ENCODE measurements at places on chromosomes 3 and 15. TPM values are rescaled to one million over a fixed set of nuclear protein-coding genes. Genes with fewer than 3 reads are reported as not detected.

MEX3B gene
- 14.0 TPM for total RNA-seq

GRCh38 chr3:163482695-163483094 lies 1595.6 kb downstream of the SI start:
- DNase-seq, result no peak

DNA sequence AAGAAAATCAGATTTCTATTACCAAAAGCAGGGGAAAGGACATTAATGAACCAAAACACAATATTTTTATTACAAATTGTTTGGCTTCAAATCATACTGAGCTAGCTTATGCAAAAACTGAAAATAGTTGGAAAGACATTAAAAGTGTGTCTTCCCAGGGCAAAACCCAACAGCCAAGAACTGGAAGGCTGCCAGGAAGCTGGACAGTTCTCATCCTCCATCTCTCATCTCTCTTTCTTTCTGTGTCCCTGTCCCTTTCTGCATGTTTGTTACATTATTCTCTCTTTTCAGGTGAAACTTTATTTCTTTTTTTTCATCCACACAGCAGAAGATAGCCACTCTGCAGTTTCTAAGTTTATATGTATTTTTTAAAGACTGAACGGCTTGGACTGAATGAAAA lies 41.1 kb upstream of the SNTN start:
- DNase-seq, result peak; percentile 3

SI gene
- not detected for total RNA-seq

- peak; percentile 44 for DNase-seq
Measured at GRCh38 chr3:127074900-127075360, 92.0 kb downstream of the PLXNA1 start.

- peak; percentile 15 for DNase-seq
Measured at GRCh38 chr3:53677413-53677812, 168.8 kb downstream of the CHDH start.

- no peak for DNase-seq
Measured at GRCh38 chr3:99250272-99250671, 348.8 kb upstream of the DCBLD2 start.

LIPH gene
- total RNA-seq, result not detected

SLC22A14 gene
- total RNA-seq, result 0.78 TPM

ADGRG7 gene
- not detected for total RNA-seq

CPNE9 gene
- total RNA-seq, result not detected

DNA sequence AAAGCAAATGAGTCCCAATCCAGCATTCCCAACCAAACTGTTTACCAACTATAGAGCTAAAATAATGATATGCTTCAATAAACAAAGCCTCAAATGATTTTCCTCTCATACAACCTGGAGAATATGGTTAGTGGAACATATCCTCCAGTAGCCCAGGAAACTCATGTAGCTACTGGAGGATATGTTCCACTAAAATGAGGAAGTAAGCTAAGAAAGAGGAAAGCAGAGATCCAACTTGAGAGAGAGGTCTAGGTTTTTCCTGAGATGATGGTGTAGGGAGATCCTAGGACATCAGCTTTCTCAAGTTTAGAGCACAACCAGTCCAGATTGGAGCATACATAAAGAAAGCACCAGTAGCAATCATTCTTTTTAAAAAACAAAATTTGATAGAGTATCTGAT lies 44.6 kb upstream of the SLC4A7 start:
- DNase-seq, result no peak

GRCh38 chr3:153221748-153222162 lies 59.7 kb downstream of the RAP2B start:
- peak; percentile 95 for DNase-seq

DNA sequence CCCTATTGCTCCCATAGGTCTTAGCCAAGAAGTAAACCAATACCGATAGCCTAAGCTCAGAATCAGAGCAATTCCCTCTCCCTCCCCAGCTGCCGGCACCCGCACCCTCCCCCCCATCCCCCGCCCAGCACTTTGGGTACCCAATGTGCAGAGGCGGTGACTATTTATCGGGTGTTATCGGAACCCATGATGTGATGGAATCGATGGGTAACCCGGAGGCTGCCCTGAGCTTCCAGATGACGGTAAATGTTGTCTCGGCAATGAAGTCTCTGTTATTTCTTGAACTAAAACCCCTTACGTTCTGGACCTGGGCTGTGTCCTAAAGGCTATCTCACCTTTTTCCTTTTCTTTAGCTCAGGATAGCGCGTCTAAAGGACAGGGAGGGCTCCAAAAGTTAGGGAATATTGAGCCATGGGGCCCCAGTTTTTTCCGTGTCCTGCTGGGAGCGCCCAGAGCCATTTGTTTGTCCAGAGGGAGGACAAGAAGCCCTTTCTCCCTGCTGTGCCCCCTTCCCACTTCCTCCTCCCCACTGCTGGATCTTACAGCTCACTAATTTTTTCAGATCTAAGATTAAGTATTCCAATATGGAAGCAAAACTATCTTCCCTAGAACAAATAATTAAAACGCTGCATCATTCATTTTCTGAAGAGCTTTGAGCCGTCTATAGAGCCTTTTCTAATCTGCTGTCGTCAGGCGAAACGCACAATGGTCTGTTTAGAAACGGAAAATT lies 1.5 kb downstream of the SLITRK3 start:
- no peak for DNase-seq

GRCh38 chr15:89433686-89434085 lies 62.7 kb downstream of the RHCG start:
- no peak for DNase-seq

GRCh38 chr3:72335458-72336095 lies 512.7 kb downstream of the SHQ1 start:
- no peak for DNase-seq

OSTN gene
- 0.72 TPM for total RNA-seq

ATG3 gene
- 51.0 TPM for total RNA-seq

- no peak for DNase-seq
Measured at GRCh38 chr3:145971186-145971585, 189.8 kb downstream of the PLOD2 start.

THAP10 gene
- 1.8 TPM for total RNA-seq

DNA sequence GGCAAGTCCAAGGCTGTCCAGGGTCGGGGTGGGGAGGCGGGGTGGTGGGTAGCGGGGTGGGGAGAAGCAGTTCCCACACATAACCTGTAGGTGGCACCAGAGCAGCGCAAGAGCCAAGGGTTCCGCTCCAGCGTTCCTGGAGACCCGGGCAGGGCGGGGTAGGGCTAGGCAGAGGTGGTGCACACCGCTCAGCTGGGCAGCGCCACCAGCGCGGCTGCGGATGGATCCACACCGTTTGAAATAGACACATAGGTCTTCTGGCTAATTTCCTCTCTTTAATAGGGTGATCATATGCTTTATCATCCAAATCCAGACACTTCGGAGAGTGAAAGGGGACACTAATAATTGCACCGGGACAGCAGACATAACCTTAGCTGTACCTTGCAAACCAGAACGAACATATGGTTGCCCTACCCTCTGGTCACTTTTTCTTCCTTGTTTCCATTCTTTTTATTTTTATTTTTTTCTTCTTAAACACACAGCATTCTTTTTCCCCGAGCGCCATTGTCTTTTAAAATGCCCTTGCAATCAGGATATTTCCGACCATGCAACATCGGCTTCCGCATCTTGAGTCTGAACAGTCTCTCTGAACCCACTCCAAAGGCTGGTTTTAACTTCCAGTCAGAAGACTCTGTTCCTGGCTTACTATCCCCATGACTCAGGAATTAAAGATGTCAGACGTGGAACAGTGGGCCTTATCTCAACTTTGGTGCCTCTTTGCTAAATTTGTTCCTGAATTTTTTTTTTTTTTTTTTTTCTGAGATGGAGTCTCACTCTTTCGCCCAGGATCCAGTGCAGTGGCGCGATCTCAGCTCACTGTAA lies 12.5 kb upstream of the ZSCAN2 start:
- peak; percentile 84 for DNase-seq

DNA sequence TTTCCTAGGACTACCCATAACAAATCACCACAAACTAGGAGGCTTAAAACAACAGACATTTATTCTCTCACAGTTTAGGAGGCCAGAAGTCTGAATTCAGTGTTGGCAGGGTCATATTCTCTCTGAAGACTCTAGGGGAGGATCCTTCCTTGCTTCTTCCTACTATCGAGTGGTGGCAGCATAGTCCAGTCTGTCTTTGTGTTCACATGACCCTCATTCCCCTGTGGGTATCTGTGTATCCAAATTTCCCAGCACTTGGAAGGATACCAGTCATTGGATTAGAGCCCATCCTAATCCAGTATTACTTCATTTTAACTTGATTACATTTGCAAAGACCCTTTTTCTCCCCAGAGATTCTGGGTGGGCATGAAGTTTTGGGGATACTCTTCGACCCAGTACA lies 63.8 kb downstream of the GMPS start:
- peak; percentile 22 for DNase-seq

- DNase-seq, result peak; percentile 61
Measured at GRCh38 chr3:139519998-139520737, 19.4 kb downstream of the RBP1 start.

DNA sequence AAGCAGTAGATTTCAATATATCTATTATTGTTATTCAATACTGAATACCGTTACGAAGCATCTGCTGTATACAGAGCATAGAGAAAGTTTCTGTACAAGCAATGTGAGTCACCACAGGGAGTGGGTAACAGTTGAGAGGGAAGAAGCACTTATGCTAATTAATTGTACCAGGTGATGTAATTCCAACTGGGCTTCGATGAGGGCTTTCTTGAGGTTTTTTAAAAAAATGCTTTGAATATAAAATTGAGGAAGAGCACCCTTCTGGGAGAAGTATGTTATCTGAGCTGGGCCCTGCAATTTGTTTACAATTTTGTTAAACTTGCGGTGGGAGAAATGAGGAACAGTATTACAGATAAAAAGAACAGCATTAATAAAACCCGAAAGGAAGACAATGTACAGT lies 197.9 kb downstream of the TPRG1 start:
- no peak for DNase-seq

GRCh38 chr15:45539680-45540079 lies 17.1 kb upstream of the SLC30A4 start:
- no peak for DNase-seq

- DNase-seq, result peak; percentile 89
Measured at GRCh38 chr3:158970006-158970405, 168.2 kb downstream of the MFSD1 start.

DNA sequence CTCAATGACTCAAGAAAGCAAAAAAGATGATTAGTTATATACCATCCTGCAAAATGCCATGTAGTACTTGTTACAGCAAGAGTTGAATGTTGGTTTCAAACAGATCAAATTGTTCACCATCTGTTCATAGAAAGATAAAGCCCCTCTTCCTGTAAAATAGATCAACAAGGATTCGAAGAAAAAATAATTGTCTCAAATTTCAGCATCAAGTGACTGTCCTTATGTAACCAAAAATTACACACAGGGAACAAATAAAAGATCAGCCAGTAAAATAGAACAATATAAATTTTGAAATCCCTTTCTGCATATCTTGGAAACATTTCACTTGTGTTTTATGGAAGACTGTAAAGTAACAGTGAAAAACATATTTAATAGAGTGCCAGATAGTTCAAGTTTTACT lies 165.1 kb upstream of the STAC start:
- DNase-seq, result no peak

DNA sequence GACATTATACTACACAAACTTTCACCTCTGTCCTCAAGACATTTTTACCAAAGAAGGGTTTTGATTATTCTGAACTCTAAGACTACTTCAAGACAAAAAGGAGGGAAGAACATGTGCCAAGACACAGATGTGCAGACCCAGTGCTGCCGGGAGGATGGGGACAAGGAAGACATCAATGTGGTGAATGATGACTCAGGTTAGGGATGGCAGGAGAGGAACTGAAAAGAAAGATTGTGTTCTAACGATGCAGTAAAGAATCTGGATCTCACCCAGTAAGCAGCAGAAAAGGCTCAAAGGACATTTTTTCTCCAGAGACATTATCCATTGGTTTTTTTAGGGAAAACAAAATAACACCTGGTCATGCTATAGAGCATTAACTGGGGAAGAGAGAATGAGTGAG lies 449.9 kb upstream of the NR2F2 start:
- DNase-seq, result no peak

LRRC57 gene
- 9.5 TPM for total RNA-seq

DNA sequence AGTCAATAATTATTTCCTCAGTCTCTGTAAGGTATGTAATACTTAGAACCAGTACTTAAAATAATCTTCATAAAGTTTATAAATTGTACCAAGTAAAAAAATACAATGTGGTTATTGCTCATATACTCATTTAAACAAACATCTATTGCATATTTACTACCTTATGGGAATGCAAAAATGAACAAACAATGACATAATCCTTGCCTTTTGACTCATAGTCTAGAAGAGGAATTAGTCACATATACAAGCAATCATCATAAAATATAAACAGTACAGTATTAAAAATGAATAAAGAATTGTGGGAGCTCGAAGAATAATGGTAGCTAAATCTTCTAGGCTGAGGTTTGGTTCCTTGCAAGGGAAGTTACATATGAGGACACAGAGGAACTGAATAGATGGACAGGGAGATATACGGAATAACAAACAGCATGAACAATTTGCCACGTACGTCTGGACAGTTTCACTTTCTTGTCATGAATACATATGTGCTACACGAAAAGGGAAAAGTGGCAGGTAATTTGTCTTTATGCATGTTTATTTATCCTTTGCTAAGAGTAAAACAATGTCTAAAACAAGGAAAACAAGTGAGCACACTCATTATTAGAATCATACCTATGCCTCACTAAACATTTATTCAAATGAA lies 17.2 kb downstream of the IMPG2 start:
- no peak for DNase-seq

ACTC1 gene
- total RNA-seq, result 6,424 TPM

CCR9 gene
- not detected for total RNA-seq

DNA sequence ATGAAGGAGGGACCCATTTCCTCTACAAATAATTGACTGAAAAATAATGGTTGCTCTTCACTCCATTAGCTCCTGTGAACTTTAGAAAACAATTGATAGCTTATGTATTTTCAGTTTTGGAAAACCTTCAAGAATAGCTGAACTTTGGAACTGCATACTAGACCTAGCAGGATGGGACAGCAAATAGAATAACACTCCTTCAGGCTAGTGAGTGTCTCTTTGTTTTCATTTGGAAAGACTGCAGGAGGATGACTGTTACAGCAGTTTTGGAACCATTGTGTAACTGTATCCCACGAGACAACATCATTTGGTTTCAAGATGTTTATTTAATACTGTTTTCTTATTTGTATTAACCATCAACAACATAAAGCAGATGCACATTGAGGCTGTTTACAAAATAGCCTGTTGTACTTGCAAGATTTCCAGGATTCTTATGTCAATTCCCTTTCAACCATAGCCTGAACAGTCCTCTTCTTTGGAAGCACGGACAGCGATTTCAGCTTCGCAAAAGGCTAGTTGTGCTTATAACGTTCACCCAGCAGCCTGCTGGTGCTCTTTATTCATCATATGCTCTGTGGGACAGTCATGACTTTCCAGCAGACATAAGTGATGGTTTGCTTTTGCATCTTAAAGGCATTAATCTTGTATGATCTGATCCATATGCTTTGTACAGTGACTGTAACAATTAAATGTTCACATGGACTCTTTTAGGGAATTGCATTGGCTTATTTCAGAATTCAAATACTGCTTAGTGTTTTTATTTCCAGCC lies 335.5 kb downstream of the IL5RA start:
- DNase-seq, result no peak

- no peak for DNase-seq
Measured at GRCh38 chr3:88863196-88863595, 244.2 kb upstream of the EPHA3 start.

Data from myocyte (in vitro differentiated cells).